ENCODE measurements at places on chromosomes 1 and 21.

GRCh38 chr1:14529475-14529874, 69.0 kb upstream of the KAZN start:
- DNase-seq: no peak

- no peak for DNase-seq
These were observed 88.3 kb downstream of the SMYD3 start for GRCh38 chr1:246418565-246419312.

DNA sequence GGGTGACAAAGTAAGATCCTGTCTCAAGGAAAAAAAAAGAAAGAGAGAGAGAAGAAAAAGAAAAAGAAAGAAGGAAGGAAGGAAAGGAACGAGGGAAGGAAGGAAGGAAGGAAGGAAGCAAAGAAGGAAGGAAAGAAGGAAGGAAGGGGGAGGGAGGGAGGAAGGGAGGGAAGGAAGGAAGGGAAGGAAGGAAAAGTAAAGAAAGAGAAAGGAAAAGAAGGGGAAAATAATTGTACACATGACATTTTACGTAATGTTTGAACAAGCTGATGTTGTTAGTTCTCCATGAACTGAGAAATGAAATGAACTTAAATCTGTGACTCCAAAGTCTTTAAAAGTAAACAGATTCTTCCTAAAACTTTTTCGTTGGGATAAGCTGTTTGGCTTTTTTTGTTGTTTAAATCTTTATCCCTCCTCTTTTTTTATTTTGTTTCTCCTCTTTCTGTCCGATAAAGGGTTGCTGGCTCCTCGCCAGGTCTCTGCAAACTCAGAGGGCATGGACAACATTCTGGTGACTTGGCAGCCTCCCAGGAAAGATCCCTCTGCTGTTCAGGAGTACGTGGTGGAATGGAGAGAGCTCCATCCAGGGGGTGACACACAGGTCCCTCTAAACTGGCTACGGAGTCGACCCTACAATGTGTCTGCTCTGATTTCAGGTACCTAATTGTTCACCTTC, 59.8 kb downstream of the IL12RB2 start:
- peak; percentile 84 for DNase-seq

DNA sequence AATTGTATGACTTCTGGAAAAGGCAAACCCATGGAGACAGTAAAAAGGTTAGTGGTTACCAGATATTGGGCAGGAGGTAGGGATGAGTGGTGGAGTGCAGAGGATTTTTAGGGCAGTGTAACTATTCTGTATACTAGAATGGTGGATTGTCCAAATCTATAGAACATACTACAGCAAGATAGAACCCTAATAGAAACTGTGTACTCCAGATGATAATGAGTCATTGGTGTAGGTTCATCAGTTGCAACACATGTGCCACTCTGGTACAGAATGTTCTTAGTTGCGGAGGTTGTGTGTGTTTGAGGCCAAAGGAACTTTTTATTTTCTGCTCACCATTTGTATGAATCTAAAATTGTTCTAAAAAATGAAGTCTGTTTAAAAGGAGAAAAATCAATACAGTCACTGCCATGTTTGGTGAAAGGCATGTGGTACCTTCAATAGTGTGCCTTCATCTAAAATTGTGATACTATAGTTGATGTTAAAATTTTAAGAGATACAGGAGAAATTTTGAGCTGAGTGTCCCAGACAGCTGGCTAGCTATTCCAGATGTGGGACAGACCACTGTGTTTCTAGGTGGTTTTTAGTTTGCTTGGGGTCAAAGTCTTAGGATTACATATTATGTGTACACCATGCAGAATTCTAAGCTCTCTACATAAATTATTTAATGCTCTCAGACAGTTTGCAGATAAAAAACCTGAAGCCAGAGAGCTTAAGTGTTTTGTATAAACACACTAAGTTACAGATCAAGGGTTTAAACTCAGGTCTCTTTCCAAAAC, 150.5 kb downstream of the RPS6KC1 start:
- DNase-seq: no peak

GRCh38 chr1:60430375-60430774, 356.8 kb upstream of the C1orf87 start:
- no peak for DNase-seq

GRCh38 chr21:28872218-28872617, 120.5 kb downstream of the LTN1 start:
- DNase-seq: no peak
